ENCODE measurements at places on chromosomes 3 and 15.

- DNase-seq, result no peak
Measured at GRCh38 chr3:83477563-83477962, 1481.2 kb upstream of the CADM2 start.

DNA sequence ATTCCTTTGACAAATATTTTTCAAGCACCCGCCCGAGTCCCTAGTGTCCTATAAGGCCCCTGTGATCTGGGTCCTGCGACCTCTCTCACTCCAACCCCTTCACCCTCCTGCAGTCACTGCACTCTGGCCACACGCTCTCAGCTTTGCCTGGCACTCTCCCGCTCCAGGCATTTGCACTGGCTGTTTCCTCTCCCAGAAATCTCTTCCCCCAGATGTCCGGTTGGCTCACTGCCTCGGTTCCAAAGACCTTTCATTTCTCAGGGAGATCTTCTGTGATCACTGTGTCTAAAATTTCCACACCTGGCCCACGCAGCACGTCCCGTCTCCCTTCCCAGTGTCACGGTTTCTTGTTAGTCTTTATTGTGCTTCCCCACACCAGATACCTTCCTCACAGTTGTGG lies 97.4 kb downstream of the WNT7A start:
- DNase-seq, result no peak

DNA sequence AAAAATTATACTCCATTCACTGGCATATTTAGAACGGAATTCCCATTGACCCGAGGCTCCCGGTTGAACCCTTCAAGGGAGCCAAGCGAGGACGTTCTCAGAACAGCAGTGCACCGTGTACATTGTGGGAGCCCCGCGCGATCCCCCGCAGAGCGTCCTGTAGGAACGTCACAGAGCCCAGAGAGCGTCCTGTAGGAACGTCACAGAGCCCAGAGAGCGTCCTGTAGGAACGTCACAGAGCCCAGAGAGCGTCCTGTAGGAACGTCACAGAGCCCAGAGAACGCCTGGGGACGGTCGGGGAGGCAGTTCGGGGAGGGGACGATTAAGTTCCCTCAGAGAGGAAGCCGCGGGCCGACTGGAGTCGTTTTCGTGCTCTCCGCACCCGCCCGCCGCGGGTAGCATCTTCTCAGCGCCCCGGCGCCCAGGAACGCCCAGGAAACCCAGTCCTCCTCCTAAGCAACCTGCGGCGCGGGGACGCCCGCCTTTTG lies 506 bp upstream of the ATP1B3 start:
- DNase-seq, result no peak

GRCh38 chr3:9891072-9891622 lies 737 bp downstream of the JAGN1 start:
- no peak for DNase-seq

GRCh38 chr3:126107957-126108675 lies 24.2 kb upstream of the SLC41A3 start:
- no peak for DNase-seq

GRCh38 chr3:48820612-48821324 lies 26.9 kb downstream of the PRKAR2A start:
- no peak for DNase-seq

DNA sequence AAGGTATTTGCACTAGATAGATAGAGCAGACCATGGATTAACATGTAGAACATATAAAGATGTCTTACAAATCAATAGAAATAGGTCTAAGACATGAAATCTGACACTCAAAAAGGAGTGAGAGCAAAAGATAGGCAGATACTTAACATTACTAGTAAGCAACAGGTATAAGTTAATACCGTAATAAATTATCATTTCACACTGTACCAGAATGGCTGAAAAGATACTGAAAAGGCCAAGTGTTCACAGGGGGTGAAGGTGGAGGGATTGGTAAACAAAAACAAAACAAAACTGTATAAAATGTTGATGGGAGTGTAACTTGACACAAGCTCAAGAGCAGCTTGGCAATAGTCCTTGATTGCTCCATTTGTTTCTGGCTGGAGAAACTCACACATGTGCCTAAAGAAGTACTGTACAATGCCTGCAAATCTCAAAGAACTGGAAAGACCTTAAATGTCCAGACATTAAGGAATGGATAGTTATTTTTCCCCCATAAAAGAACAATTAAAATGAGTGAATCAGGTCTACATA lies 3.5 kb downstream of the NSMCE3 start:
- no peak for DNase-seq

DNA sequence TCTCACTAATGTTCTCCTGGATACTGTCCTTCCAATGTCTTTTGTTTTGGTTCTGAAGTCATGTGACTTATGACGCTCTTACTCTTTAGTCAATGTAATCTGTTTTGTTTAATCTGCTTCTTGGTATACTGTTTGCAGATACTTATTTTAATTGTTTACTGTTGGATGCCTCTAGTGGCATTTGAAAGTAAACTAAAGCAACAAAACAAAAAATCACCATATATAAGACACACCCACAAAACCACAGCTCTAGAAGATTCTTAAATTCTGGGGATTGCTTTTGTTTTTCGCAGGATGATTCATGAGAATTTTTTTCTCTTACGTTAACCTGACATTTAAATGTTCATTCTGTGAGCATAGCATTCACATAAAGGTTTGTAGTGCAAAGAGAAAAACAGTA lies 16.8 kb downstream of the SLC25A26 start:
- DNase-seq, result no peak

- DNase-seq, result no peak
Measured at GRCh38 chr3:160044121-160044520, 55.5 kb downstream of the IL12A start.

DNA sequence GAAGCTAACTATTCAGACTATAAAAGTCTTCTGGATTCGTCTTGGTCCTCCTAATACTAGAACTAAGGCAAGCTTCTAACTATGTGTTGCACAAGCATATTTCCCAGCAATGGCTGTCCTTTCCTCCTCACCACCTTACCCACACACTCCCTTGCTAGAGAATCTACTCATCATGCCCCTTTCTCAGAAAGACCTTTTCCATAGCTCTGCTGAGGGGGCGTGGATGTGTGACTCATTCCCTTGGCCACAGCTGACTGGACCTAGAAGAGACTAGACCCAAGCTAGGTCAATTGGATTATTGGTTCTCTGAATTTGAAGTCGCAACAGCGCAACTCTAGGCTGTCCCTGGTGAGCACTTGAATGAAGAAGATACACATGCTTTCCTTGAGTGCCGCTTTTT lies 47.1 kb downstream of the ERC2 start:
- DNase-seq, result no peak

GRCh38 chr3:134330883-134331810 lies 43.1 kb downstream of the AMOTL2 start:
- DNase-seq, result no peak

DNA sequence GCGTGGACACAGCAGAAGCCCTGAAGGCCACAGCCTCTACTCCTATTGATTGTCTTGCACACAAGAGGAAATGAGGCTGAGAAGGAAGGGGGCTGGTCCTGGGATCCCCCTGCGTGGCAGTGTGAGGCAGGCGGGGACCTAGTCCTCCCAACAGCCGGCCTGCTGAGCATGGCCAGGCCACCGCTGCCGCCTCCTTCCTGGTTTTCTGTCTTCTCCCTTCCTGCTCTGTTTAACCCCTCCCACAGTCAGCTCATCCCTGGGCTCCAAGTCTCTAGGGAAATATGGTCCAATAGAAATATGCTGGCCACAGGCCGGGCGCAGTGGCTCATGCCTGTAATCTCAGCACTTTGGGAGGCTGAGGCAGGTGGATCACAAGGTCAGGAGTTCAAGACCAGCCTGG lies 42.1 kb upstream of the HES1 start:
- no peak for DNase-seq

- no peak for DNase-seq
Measured at GRCh38 chr3:114690911-114691310, 397.1 kb downstream of the TIGIT start.

DNA sequence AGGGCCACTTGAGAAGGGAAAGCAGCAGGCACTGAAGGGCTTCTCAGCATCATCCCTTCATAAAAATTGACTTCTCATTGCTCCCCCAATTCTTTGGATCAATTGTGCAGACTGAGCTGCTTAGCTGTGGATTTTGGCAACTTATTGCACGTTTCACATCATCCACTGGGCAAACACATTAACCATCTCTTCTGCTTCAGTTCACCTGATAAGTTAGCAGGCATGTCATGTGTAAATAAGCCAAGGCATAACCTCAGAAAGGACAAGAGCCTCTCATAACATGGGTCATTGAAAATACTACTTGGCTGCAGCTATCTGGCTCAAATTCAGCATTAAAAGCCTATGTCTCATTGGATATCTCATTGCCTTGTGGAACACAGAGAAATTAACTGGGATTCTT lies 366.5 kb downstream of the LRRC3B start:
- no peak for DNase-seq

DNA sequence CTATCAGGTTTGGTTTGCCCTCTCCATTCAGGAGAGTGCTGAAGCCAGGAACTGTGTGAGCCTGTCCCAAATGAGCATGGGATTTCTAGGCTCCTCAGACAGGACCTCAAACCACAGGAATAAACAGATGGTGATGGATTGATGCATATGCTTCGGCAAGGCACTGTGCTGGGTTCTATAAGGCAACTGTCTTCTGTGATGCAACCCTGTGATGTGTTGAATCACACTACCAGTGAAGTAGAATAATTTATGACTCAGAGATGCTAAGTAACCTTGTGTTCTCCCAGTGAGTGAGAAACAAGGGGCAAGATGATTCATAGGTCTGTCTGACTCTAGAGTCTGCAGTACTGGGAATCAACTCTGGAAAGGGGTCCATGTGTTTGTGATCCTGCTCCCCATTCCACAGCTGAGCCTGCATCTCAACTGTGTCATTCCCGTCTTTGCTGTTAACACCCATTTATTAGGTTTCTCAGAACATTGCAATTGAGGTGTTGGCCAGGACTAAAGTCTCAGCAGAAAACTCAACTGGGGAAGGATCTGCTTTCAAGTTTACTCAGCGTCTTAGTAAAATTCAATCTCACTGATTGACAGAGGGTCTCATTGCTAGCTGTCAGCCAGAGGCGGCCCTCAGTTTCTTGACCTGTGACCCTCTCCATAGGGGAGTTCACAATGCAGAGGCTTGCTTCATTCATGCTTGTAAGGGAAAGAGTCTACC lies 510.1 kb upstream of the CFAP20DC start:
- DNase-seq, result no peak

DNA sequence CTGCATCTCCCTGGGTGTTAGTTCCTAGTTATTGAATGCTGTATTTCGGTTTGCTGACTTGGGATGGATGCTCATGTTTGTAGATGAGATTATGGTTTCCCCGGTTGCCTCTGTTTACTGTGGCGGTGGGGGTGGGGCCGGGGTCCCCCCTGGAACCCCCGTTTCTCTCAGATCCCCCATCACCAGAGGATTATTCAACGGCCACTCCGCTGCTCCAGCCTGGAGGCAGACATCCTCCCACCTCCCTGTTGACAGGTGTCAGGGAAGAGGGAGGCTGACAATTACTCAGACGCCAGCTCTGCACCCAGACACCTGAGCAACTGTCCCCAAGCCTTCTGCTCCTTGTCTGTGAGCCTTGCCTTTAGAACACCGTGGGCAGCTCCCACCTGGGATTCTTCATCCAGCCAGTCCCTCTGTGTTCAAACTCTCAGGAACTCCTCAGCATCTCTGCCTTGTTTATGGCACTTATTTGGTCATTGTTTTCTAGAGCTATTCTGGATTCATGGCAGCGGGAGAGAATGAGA lies 95.9 kb upstream of the PRR20G start:
- DNase-seq, result no peak

GRCh38 chr15:22945071-22945470 lies 35.1 kb downstream of the CYFIP1 start:
- DNase-seq, result no peak

DNA sequence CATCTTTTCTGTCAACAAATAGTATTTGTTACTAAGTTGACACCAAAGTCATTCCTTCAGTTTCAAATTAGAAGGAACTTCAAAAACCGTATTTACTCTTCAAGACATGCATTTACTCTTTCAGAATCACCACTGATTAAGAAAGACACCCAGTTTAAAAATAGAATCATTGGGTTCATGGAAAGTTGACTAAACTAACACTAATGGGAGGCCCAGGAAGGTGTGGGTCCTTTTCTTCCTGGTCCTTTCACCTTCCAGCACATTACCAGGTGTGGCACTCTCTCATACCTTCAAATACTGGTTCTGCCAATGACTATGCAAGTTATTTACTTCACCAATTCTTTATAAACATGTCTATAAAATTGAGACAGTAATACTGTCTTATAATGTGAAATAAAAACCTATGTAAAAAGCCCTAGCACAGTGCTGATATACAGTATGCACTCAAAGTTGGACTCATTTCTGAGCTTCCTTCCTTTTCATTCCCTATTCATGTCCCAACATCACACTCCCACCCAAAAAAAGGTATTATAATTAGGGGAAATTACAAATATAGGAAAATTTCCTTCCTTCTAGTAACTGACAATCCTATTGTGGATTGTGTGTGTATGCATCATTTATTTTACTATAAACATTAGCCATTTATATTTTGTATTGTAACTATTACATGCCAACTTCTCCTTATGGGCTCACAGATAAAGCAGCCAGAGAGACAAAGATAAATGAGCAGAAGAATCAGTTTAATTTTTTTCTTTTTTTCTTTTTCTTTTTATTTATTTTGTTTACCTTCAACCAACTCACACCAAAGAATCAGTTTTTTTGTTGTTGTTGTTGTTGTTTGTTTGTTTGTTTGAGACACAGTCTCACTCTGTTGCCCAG lies 48.9 kb downstream of the LRRFIP2 start:
- DNase-seq, result no peak

All from stimulated activated CD8-positive, alpha-beta memory T cell treated with anti-CD3 and anti-CD28 coated beads, Interleukin-15, amount 100 ng/mL, for 1 hour (primary cell).